Fibroblast of lung (primary cell): ENCODE measurements at places on chromosomes 6 and 20.

DNA sequence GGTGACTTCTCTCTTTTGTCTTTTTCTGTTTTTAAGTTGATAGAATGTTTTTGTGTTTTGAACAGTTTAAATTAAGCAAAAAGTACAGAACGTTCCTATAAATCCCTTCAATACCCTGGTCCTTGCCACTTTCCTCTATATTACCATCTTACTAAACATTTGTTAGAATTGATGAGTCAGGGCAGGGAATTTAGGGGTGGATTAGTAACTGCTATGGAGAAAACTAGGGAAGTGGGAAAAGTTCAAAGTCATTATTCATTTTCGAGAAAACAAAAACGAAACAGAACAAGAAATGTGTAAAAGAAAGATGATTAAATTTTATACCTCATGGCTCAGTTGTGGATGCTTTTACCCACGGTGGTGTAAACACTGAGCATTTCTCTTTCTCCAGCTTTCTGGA lies 240.4 kb upstream of the SULF2 start:
- H3K36me3 ChIP-seq, result no peaks in the 10 kb centered on the region
- peak; percentile 40 for DNase-seq
- no peaks in the 10 kb centered on the region for H3K27me3 ChIP-seq
- H3K27ac ChIP-seq, result no peak overlapping the region
- H3K4me3 ChIP-seq, result no peak overlapping the region

DNA sequence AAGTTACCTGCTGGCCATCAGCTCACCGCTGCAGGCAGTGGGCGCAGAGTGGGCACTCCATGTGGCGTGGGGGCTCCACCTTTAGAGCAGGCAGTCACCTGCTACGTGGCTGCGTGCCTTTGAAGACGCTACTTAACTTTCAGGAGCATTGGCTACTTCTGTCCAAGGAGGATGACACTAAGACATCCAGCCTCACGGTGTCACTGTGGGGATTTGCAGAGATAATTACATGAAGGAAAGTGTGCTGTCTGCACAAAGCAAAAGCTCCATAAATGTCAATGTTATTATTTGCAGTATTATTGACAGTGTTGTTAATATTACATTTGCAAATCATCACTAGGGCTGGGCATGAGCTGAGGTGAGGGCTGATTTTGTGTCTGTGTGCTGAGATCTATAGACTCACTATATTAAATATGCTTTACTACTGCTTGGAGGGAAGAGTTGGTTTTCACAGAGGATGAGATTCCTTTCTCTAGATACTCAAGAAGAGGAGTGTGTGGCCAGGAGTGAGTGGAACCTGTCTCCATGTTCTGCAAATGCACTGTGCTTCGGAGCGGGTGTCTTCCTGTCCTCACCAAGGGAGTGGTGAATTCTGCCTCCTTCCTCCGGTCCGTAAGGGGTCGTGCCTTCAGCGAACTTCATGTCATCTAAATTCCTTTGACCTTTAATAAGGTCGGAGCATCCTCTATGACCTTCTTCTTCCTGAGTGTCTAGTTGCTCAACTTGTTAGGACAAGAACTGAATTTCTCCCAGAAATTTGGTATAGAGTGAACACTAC lies 165.8 kb upstream of the SYNDIG1 start:
- no peak for DNase-seq
- H3K27ac ChIP-seq, result no peak overlapping the region
- no peaks in the 10 kb centered on the region for H3K27me3 ChIP-seq
- no peaks in the 10 kb centered on the region for H3K4me1 ChIP-seq
- no peak overlapping the region for H3K4me3 ChIP-seq

DNA sequence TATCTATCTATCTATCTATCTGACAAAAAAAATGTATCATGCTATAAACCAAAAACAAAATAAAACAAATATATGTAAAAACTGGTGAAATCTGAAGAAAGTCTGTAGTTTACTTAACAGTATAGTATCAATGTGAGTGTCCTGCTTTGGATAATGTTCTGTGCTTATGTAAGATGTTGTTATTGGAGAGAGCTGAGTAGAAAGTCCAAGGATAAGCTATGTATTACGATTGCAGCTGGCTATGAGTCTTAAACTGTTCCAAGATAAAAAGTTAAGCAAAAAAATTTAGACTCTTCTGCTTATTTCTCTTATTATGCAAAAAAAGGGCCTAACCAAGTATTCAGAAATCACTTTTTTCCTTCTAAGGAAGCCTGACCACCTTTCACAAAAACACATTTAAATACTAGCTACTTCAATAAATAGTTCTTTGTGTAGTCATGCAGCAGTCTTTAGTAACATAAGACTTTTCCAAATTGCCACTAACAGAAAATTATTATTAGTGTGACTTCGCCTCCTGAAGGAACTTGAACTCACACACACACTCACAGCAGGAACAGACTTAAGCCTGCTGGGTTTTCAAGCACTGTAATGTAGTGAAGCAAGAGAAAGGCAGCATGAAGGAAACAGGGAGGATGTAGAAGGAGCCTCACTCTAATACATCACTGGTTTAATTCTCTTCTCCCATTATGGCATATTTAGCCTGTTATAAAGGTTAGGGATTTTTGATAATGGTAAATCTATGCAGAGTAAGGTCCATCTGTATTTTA lies 265.8 kb upstream of the GJE1 start:
- no peak overlapping the region for H3K4me3 ChIP-seq
- no peak overlapping the region for H3K27ac ChIP-seq
- no peaks in the 10 kb centered on the region for H3K4me1 ChIP-seq
- H3K27me3 ChIP-seq, result no peaks in the 10 kb centered on the region
- no peaks in the 10 kb centered on the region for H3K36me3 ChIP-seq

DNA sequence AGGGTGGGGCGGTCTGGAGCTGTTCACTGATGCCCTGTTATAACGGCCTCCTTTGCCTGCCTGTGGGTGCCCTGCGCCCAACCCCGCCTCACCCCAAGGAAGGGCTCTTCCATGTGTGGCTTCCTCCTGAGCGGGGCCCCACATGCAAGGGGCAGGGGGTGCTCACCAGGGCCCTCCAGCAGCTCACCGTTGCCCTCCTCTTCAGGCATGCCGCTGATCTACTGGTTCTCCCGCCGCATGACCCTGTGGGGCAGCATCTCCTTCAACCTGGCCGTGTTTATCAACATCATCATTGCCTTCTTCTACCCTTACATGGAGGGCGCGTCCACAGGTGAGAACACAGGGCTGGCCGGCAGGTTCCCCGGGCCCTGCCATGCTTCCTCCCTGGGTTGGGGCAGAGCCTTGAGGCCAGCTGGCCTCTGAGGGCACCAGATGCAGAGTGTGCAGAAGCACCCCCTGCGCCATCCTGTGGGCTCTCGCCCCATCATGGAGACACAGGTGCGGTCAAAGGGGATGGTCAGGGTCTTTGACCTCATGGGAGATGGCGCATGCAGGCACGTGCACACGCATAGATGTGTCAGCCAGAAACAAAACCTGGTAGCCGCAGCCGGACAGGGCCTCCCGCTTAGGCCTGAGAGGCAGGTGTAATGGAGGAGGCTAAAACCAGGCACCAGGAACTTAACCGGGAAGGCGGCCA lies 22.9 kb downstream of the UQCC2 start:
- H3K36me3 ChIP-seq, result peaks cover 44% of the 10 kb centered on the region
- no peak for DNase-seq
- H3K27ac ChIP-seq, result no peak overlapping the region
- no peak overlapping the region for H3K4me3 ChIP-seq

GRCh38 chr6:99746261-99746895 lies 139.7 kb downstream of the PRDM13 start:
- H3K27me3 ChIP-seq, result no peaks in the 10 kb centered on the region
- H3K36me3 ChIP-seq, result no peaks in the 10 kb centered on the region
- H3K4me1 ChIP-seq, result no peaks in the 10 kb centered on the region
- peak; percentile 79 for DNase-seq
- no peak overlapping the region for H3K4me3 ChIP-seq

GRCh38 chr20:62303062-62303339 lies 204 bp downstream of the ADRM1 start:
- H3K27me3 ChIP-seq, result no peaks in the 10 kb centered on the region
- no peak for DNase-seq
- H3K4me3 ChIP-seq, result peak overlapping the region; percentile 85

DNA sequence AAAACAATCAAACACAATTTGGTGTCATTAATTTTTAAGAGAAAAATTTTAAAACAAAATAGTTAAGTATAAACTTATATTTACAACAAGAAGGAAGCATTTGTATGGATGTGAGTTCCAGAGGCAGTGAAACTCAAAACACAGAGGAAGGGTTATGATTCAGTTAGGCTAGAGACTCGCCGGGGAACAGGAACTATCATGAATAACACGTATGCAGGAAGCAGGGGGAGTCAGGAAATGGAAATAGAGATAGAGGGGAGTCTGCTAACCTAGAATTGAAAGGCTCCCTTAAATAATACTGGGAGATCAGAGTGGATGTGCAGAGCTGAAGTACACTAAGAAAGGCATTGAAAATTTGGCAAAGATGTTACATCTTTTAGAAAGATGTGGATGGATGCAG lies 14.2 kb upstream of the HLA-DRB1 start:
- no peaks in the 10 kb centered on the region for H3K4me1 ChIP-seq
- no peaks in the 10 kb centered on the region for H3K27me3 ChIP-seq
- H3K4me3 ChIP-seq, result no peak overlapping the region
- no peak for DNase-seq
- no peaks in the 10 kb centered on the region for H3K36me3 ChIP-seq

DNA sequence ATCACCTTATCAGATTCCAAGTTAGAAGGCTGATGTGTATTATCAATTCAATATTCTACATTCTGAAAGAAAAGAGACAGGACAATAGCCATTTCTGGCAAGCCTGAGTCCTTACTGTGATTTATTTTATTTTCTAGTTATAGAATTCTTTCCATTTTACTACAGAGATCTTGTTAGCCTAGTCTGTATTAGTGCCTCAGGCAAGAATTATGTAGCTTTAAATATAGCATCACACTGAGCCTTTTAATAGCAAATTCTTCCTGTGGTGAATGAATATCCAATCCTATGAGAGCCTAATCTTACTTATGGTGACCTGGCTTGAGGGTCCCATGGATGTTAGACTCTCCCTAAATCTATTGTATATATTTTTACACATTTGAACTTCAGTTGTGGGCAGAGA lies 732.8 kb upstream of the CITED2 start:
- no peak overlapping the region for H3K4me3 ChIP-seq
- H3K4me1 ChIP-seq, result no peaks in the 10 kb centered on the region
- no peak overlapping the region for H3K27ac ChIP-seq
- H3K27me3 ChIP-seq, result no peaks in the 10 kb centered on the region
- no peaks in the 10 kb centered on the region for H3K36me3 ChIP-seq
- no peak for DNase-seq

DNA sequence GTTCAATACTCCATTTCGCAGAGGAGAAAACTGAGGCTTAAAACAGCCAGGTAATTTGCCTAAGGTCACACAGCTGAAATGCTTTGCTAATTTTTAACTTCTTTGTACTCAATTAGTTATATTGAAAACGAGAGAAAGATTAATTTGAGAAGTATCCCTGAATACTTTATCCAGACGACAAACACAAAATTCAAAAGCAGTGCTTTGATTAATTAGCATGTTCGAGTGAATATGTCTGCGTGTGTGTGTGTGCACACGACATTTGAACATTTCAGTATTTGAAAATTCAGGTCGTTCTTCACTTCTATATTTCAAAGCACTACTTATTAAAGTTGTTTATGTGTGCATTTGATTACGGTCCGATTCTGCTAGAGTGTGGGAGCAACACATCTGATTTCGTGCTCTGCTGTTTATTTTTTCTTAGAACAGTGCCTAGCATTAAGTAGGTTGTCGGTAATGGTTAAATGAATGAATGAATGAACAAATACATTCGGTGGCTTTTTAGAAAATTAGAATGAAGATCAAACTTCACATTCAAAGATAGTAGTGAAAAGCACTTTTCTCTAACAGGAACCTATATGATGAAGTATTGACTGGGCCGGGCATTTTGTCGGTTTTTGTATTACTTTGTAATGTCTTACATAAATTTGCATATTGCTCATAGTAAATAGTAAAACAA lies 36.9 kb upstream of the SYNCRIP start:
- peaks cover 4% of the 10 kb centered on the region for H3K4me1 ChIP-seq
- no peaks in the 10 kb centered on the region for H3K36me3 ChIP-seq
- DNase-seq, result peak; percentile 18
- peak overlapping the region; percentile 66 for H3K4me3 ChIP-seq
- H3K27ac ChIP-seq, result peak overlapping the region; percentile 93
- no peaks in the 10 kb centered on the region for H3K27me3 ChIP-seq

DNA sequence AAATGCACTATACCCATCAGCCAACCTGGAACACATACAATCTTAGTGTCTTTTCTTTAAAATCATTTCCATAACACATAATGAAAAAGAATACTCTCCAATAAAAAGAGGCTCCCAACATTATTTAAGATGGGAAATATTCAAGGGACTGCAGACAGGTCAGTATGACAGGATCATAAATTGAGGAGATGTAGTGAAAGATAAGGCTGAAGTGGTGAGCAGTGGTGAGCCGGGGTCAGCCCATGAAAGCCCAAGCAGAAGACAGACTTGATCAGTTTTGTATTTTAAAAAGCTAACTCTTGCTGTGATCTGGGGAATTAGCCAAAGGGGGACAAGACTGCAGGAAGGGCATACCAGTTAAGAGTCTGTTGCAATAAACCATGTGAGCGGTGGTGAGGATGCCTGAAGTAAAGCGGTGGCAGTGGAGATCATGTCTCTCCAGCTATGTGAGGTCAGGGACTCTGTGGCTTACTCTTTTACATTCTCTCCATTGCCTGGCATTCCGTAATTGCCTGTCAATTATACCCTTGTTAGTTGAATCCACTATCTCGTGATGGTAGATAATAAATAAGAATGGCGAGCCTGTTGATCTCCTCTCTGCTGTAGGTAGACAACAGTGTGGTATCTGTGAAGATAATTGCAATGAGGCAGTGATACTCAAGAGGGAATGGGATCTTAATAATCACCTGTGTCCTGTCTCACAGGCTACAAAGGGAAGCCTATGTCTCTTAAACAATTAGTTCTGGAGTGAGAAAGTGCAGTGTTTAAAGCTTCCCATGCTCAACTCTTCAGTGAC lies 97.4 kb downstream of the FILIP1 start:
- no peak overlapping the region for H3K4me3 ChIP-seq
- DNase-seq, result no peak
- H3K4me1 ChIP-seq, result peaks cover 5% of the 10 kb centered on the region
- no peaks in the 10 kb centered on the region for H3K36me3 ChIP-seq

DNA sequence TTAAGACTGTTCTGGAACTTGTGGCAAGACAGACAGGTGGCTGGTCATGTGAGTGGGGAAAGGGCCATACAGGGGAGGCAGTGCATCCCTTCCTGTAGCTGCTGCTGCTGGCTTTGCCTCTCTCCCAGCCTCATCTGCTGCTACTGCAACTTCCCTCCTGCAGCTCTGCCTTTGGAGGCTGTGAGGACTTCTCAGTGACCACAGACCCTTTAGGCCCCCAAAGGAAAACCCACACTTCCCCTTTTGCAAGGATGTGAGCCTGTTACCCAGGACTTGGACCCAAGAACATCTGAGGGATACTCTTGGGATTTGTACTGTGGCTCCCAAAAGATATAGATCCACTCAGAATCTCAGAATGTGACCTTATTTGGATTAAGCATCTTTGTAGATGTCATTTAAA lies 91.0 kb downstream of the TMEM170B start:
- no peak overlapping the region for H3K4me3 ChIP-seq
- H3K4me1 ChIP-seq, result peaks cover 9% of the 10 kb centered on the region
- no peaks in the 10 kb centered on the region for H3K27me3 ChIP-seq
- H3K36me3 ChIP-seq, result no peaks in the 10 kb centered on the region
- H3K27ac ChIP-seq, result no peak overlapping the region
- no peak for DNase-seq
